Activated CD8-positive, alpha-beta T cell treated with anti-CD3 and anti-CD28 coated beads for 36 hours (primary cell): ENCODE measurements at places on chromosomes 12 and 14. TPM values are rescaled to one million over a fixed set of nuclear protein-coding genes. Genes with fewer than 3 reads are reported as not detected.

- H3K4me3 ChIP-seq, result no peak overlapping the region
- peaks cover 7% of the 10 kb centered on the region for H3K4me1 ChIP-seq
- no peak overlapping the region for H3K27ac ChIP-seq
- DNase-seq, result peak; percentile 46
Measured at GRCh38 chr14:63745858-63746425, 18.1 kb upstream of the SGPP1 start.

- DNase-seq, result no peak
- H3K36me3 ChIP-seq, result no peaks in the 10 kb centered on the region
Measured at GRCh38 chr12:104953323-104953722, 4.8 kb downstream of the SLC41A2 start.

DNA sequence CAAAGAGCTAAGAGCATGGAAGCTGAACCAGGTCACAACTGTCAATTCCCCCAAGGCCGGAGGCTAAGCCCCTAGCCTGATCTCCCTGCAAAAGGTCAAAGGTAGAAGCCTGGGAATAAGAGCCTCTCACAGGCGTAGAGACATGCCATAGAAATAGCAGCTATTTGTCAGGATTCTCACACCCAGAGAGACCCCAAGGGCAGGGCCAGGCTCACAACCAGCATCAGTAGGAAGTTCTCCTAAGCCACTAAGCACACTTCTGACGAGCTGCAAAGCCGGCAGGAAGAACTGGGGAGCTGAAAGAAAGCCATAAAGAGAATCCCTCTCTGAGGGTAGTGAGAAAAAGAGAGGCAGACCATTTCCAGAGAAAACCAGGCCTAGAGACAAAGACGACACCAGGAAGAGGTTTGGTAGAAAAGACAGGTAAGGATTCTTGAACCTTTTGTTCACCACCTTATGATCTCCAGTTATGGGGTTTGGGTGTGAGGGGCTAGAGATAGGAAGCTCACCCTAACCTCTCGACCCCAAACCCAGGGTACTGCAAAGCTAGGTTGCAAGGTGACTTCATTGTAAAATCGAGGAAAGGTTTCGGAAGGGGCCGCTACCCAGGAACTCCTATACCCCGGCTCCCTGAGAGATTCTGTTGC, 1.0 kb downstream of the SMARCC2 start:
- peak overlapping the region; percentile 92 for H3K4me3 ChIP-seq
- no peak for DNase-seq
- H3K27ac ChIP-seq, result peak overlapping the region; percentile 91
- H3K36me3 ChIP-seq, result peaks cover 36% of the 10 kb centered on the region
- H3K4me1 ChIP-seq, result peaks cover 37% of the 10 kb centered on the region
- peaks cover 2% of the 10 kb centered on the region for H3K27me3 ChIP-seq

DNA sequence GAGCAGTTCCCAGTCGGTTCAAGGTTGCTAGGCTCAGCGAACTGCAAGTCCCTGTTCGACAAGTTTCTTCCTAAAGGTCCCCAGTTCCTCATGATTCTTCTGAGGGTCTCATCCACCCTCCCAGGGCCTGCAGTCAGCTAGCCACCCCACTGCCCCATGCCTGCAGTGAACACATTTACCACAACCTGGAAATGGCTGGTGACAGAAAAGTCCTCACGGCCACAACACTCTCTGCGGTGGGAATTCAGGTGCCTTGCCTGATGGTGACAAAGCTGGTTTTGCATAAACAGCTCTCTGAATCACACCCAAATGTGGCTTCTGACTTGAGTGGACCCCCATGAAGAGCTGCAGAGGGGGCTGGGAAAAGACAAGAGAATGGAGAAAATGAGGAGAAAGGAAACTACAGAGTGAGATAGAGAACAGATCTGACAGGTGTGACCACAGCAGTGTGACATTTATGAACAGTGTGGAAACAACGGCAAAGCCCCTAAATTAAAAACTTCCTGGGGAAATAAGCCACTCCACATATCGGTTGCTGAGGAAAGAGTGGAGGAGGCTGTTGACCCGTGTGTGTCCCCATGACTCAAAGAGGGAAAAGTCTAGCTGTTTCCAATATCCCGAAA, 1.3 kb upstream of the CD27 start:
- DNase-seq, result peak; percentile 84
- peak overlapping the region; percentile 99 for H3K27ac ChIP-seq
- H3K36me3 ChIP-seq, result peaks cover 64% of the 10 kb centered on the region
- H3K27me3 ChIP-seq, result no peaks in the 10 kb centered on the region

DNA sequence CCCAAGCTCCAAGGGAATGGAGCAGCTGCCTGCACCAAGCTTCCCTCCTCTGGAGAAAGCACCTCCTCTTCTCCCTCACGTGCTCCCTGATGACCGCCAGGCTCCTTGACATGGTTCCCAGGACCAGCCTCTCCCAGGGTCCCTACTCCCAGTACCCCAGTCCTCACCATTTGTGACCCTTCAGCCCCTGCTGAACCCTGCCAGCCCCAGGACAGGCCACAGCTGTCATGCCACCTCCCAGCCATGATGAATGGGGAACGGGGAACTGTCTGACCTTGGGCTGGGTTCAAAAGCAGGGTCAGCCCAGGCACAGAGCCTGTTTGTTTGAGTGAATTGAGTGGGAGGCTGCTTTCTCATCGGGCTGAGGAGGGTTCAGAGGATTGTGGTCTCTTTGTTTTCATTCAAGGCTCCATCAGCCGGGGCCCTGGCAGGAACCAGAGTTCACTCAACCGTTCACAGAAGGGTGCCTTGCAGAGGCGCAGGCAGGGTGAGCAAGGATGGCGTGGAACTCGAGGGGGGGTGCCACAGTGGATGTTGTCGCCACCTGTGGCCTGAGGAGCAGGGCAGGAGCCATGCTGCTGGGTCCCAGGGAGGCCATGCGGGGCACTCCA, 344.5 kb upstream of the SFSWAP start:
- no peak overlapping the region for H3K4me3 ChIP-seq
- H3K4me1 ChIP-seq, result no peaks in the 10 kb centered on the region
- DNase-seq, result no peak
- H3K27me3 ChIP-seq, result no peaks in the 10 kb centered on the region
- H3K27ac ChIP-seq, result no peak overlapping the region
- no peaks in the 10 kb centered on the region for H3K36me3 ChIP-seq

DNA sequence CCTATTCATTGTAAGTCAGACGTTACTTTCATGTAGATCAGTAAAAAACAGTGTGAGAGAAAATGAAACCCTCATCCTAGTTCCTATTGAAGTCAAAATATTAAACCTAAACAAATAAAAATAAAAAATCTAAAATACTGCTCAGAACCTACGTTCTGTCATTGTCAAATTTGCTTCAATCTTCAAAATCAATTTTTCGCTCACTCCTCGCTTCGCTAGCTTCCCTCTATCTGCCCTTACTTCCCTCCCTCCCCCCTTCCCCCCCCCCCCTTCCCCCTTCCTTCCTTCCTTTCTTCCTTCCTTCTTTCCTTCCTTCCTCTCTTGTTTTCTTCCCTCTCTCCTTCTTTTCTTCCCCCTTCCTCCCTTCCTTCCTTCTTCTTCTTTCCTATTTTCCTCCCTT, 310.9 kb upstream of the PDE3A start:
- H3K27me3 ChIP-seq, result peaks cover 1% of the 10 kb centered on the region
- no peak overlapping the region for H3K27ac ChIP-seq
- H3K4me3 ChIP-seq, result no peak overlapping the region
- no peaks in the 10 kb centered on the region for H3K4me1 ChIP-seq

DNA sequence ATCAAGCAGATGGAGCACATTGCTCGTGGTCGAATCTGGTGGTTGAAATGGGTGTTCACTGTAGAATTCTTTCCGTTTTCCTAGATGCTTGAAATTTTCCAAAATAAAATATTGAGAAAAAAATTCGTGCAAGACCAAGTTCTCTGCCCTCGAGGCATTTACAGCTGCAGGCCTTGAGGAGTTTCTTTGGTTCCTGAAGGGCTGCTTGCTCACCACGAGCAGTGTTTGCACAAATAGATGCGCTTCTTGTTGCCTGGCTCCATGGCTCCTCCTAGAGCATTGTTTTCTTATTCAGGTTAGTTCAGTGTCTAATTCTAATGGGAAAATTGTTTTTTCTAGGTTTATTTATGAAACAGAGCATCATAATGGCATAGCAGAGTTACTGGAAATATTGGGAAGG, 74.5 kb upstream of the DYNC1H1 start:
- no peaks in the 10 kb centered on the region for H3K27me3 ChIP-seq
- no peak for DNase-seq
- peak overlapping the region; percentile 43 for H3K27ac ChIP-seq
- H3K4me3 ChIP-seq, result no peak overlapping the region

DNA sequence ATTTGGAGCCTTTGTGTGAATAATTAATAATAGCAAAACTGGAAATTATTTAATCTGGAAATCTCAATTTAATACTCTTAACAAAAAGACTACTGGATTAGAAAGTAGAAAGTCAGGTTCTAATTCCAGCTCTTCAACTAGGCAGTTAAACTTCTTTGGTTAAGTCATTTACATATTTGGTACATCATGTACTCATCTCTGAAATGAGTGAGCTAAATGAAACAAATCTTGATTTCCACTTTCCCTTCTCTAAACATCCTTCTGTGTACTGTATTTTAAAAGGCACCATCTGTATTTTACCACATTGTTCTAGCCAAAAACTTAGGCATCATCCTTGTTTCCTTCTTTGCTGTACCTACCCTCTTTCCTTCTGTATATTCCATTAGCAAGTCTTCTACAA, 26.9 kb downstream of the CRADD start:
- no peak for DNase-seq
- no peak overlapping the region for H3K27ac ChIP-seq
- H3K4me3 ChIP-seq, result no peak overlapping the region
- H3K36me3 ChIP-seq, result peaks cover 7% of the 10 kb centered on the region
- no peaks in the 10 kb centered on the region for H3K27me3 ChIP-seq
- H3K4me1 ChIP-seq, result peaks cover 42% of the 10 kb centered on the region

DNA sequence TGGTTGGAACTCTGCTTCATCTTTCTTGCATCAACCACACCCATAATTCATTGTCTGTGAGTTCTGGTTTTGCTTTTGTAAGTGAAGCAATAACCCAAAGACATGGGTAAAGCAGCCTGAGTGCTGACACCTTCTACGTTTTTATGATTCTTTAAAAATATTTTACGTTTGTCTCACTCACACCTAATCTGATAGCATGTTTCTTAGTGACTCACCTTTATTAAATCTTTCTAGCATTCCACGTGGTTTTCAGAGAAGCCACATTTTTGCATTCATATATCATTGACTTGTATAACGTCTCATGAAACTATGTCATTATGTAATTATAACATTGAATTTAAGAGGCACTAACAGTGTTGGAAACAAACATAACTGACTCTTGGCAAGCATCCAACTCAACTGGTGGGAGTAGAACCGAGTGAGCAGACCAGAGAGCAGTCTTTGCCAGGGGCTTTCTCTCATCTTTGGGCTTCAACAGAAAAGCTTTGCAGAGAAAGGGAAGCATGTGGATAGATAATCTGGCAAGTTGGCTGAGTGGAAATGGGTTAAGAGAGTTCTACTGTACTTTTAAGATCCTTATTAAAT, 118.8 kb downstream of the TPH2 start:
- H3K27ac ChIP-seq, result no peak overlapping the region
- no peak overlapping the region for H3K4me3 ChIP-seq
- H3K36me3 ChIP-seq, result no peaks in the 10 kb centered on the region
- DNase-seq, result no peak
- H3K27me3 ChIP-seq, result peaks cover 4% of the 10 kb centered on the region
- no peaks in the 10 kb centered on the region for H3K4me1 ChIP-seq

GRCh38 chr14:61587081-61587713, 108.1 kb upstream of the HIF1A start:
- DNase-seq, result no peak
- H3K27me3 ChIP-seq, result no peaks in the 10 kb centered on the region
- H3K27ac ChIP-seq, result no peak overlapping the region
- H3K36me3 ChIP-seq, result no peaks in the 10 kb centered on the region

GRCh38 chr12:125981610-125982253, 916.5 kb downstream of the AACS start:
- H3K4me1 ChIP-seq, result no peaks in the 10 kb centered on the region
- H3K27ac ChIP-seq, result no peak overlapping the region
- H3K4me3 ChIP-seq, result no peak overlapping the region
- H3K36me3 ChIP-seq, result no peaks in the 10 kb centered on the region
- DNase-seq, result no peak
- peaks cover 16% of the 10 kb centered on the region for H3K27me3 ChIP-seq

DNA sequence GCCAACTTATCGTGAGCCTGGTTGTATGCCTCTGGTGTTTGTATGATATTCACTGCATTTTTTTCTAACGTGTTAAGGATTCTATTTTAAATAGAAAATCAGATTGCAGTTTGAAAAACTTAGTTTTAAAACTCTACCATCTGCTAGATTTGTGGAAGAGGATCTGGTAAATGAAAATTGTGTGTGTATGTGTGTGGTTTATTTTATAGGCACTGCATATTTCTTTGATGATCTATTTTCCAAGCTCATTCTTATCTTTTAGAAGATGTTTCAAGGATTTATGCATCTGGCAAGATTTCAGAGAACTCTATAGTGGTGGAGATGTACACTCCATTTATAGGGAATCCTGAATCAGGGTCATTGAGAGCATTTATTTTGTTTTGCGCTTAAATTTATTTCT, 69.8 kb downstream of the HMGA2 start:
- DNase-seq, result no peak
- H3K27me3 ChIP-seq, result peaks cover 14% of the 10 kb centered on the region
- no peak overlapping the region for H3K4me3 ChIP-seq
- no peaks in the 10 kb centered on the region for H3K36me3 ChIP-seq
- H3K4me1 ChIP-seq, result no peaks in the 10 kb centered on the region

GRCh38 chr12:122489038-122489437, 11.7 kb downstream of the ZCCHC8 start:
- H3K4me3 ChIP-seq, result no peak overlapping the region
- no peaks in the 10 kb centered on the region for H3K27me3 ChIP-seq
- peaks cover 7% of the 10 kb centered on the region for H3K4me1 ChIP-seq
- peaks cover 47% of the 10 kb centered on the region for H3K36me3 ChIP-seq

- no peak for DNase-seq
- H3K27ac ChIP-seq, result no peak overlapping the region
- no peak overlapping the region for H3K4me3 ChIP-seq
- peaks cover 3% of the 10 kb centered on the region for H3K27me3 ChIP-seq
Measured at GRCh38 chr12:131461096-131461495, 249.8 kb upstream of the SFSWAP start.

DNA sequence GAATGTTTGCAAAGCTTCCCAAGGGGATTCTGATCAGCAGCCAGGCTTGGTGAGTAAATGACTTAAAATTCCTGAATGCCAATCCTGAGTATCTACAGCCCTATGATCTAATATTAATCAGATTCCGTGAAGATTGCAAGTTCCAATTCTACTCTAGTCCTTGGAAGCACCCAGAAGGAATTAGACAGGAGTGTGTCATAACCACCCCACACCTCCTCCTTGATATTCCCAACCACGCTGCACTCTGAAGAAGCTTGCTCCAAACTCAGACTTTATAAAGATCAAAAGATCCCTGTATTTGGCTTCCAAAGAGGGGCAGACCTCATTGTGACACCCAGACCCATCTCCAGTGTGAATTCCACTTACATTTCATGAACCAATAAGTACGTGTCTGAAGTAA, 306.0 kb downstream of the BCL11B start:
- no peaks in the 10 kb centered on the region for H3K27me3 ChIP-seq
- DNase-seq, result no peak
- H3K4me1 ChIP-seq, result peaks cover 35% of the 10 kb centered on the region
- H3K36me3 ChIP-seq, result no peaks in the 10 kb centered on the region
- H3K4me3 ChIP-seq, result no peak overlapping the region
- H3K27ac ChIP-seq, result no peak overlapping the region

GRCh38 chr14:74942608-74943007, 12.8 kb downstream of the PGF start:
- no peaks in the 10 kb centered on the region for H3K36me3 ChIP-seq
- no peak overlapping the region for H3K4me3 ChIP-seq
- H3K27me3 ChIP-seq, result no peaks in the 10 kb centered on the region
- H3K27ac ChIP-seq, result no peak overlapping the region
- DNase-seq, result no peak
- H3K4me1 ChIP-seq, result peaks cover 22% of the 10 kb centered on the region

Gene MIA2
- total RNA-seq, result 17.6 TPM

Gene RASSF9
- not detected for total RNA-seq

Gene LMNTD1
- not detected for total RNA-seq

Gene WBP11
- total RNA-seq, result 123 TPM

Gene NR4A1
- 120 TPM for total RNA-seq

Gene LBHD2
- not detected for total RNA-seq
